ENCODE measurements at places on chromosomes 6 and 20.

DNA sequence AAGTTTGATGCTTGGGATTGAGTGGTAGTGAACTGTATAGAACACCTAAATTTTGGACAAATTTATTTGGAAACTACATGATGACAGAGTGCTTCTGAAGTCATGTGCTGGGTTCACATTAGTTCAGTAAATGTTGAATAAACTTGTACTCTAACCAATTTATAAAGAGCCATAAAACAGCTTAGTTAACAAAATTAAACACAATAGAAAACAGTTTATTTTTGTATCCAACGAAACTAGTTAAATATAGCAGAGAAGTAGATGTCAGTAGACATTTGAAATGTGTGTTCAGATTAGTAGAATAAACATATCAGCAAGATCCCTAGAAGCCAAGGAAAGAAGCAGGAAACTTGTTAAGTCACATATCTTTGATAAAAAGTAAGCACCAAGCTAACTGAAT is 32.1 kb downstream of the SCAF8 start:
- no peak for DNase-seq

- no peak for DNase-seq
Observed at GRCh38 chr6:158988477-158988876, 11.5 kb downstream of the RSPH3 start.

- DNase-seq = peak; percentile 72
Observed at GRCh38 chr6:28673787-28674671, 148.3 kb downstream of the GPX5 start.

GRCh38 chr6:22221630-22222029 is 75.2 kb downstream of the PRL start:
- peak; percentile 17 for DNase-seq

- peak; percentile 29 for DNase-seq
Observed at GRCh38 chr20:61779176-61779965, 286.3 kb downstream of the TAF4 start.

GRCh38 chr6:55175078-55176049 is 1.0 kb downstream of the HCRTR2 start:
- no peak for DNase-seq

GRCh38 chr6:128256095-128256494 is 264.3 kb downstream of the PTPRK start:
- DNase-seq = no peak

DNA sequence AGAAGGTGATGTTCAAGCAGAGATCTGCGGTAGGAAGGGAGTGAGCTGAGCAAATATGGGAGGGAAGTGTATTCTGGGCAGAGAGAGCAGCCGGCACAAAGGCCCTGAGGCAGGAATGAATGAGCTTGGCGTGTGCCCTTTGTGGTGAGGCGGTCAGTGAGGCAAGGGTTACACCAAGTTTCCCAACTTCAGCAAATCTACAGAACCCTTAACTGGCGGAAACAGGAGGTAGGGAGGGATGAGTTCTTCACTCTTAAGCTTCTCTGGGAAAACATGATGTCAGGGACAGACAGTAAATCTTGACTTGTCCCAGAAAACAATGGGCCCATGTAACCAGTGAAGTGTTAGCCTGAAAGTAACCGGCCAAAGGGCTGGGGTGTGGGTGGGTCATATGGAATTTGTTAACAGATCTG is 97.1 kb upstream of the PTPN1 start:
- no peak for DNase-seq

DNA sequence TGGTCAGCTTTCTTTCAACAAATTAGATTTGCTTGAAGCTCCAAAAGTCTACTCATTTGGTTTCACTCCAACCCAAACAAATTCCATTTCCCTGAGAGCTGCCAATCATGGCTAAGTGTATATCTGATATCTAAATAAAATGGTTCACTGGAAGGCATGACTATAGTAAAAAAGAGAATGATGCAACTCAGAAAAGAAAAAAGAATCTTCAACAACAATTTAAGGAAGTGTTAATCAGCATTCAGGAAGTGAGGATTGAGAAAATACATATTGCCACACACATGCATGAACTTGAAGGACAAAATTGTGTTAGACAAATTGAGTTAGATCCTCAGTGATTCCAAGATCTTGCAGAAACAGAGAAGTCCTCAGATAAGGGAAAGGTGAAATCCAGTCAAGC is 972.9 kb upstream of the FLRT3 start:
- DNase-seq = no peak

All from osteoblast (primary cell).